ENCODE measurements at places on chromosomes 5 and 9.
A peak's percentile ranks its signal among the peaks of the same experiment; 100 is the strongest.

DNA sequence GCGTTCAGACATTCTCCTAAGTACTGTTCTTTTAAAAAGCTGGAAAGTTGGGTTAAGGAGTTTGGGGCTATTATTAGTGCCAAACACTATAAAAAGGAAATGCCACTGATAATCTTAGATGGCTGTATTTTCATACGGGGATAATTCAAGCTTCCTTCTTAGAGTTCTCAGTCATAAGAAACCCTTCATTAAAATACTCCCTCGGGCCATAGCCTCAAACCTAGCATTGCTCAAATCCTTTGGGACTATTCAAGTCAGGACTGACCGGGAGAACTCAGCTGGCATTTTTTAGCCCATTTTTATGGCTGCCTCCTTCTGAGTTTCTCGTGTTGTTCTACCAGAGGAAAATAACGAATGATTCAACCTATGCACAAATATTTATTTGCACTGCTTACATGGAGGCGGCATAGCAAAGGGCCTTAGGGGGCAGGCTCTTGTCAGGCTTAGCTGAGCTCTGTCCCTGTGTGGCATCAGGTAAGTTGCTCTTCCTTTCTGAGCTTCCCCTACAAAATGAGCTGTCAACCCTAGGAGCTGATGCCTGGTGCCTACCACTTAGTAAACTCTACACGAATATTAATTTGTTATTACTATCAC, 33.5 kb upstream of the ADAM19 start:
- no peak for DNase-seq

- DNase-seq, result no peak
Measured at GRCh38 chr9:122287214-122287720, 22.6 kb downstream of the MRRF start.

DNA sequence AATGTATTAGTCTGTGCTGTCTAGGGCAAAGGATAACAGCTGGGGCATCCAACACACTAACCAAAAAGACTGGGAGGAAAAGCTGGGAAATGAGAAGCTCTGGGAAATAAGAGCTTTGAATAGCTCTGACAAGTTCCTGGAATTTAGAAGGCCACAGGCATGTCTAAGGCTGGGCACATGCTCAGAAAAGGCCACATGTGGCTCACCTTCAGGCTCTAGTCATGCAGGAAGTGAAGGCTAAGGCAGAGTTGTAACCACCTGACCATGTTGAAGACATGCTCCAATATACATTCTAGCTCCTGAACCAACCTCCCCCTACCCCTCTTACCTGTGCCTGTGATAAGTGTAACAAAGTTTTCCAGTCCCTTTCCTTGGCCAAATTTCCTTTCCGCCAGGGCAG, 31.7 kb downstream of the CLTA start:
- no peak for DNase-seq

DNA sequence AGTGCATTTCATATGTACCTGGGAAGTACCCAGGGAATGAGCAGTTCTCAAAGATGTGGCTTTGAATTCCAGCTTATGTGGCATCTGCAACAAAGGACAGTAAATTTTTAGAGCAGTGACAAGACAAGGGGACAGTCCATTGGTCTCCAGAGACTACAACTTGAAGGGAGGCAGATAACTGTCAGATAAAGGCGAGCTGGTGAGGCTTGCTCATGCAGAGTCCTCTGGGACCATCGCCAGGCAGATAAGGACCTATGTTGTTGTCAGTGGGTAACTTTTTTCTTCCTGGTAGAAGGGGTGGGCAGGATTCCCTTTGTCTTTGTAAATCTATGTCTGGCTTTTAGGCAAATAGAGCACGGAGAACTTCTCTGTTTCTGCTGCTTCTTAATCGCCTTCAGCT, 120.2 kb downstream of the ICE1 start:
- peak; percentile 7 for DNase-seq

DNA sequence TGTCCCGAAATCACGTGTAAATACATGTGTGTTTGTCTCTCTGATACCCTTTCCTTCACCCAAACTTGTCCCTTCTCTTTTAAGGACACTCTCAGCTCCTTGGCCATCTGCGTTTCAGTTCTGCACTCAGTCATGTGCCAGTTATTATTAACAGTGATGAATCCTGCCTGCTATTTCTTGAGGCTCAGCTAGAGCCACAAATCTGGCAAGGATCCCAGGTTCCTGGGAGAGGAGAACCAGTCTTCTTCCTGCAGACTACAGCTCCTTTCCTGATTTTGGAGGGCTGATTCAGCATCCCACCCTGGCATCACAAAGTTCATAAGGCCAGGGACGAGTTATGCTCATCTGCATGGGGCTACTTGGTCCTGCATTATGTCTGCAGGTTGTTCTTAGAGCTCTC, 5.6 kb downstream of the MAMDC2 start:
- DNase-seq, result no peak

- peak; percentile 61 for DNase-seq
Measured at GRCh38 chr5:132369474-132370180, at the start of gene SLC22A5. SLC22A5 (plus strand) TSS chr5:132369710; CDS start chr5:132369973, 263 bp downstream.

DNA sequence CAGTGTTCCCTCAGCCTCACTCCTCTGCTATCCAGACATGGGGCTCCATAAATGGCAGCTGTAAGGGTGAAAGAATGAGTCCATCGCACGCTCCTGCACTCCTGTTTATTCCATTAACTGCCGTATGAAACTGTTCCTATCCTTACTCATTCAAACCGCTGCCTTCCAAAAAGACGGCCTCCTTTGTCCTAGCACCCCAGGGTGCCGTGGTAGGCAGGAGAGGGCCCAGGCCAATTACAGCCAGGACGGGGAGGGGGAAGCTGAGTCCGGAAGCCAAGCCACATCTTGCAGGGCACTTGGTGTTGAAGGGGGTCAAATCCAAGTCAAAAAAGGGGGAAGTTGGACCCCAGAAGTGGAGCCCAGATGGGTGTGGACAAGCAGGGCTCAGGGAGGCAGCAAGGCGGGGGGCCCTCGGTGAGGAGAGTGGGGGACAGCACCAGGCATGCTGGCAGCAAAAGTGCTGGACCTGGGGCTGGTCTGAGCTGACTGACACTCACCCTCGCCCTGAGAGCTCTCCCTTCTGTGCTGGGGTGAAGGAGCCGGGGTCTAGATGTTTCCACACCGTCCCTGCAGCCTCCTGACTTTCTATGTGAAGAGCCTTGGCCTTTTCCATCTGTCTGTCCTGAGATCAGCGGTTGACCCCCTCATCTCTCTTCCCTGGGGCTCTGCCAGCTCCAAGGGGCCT, 63.3 kb downstream of the COL23A1 start:
- no peak for DNase-seq

DNA sequence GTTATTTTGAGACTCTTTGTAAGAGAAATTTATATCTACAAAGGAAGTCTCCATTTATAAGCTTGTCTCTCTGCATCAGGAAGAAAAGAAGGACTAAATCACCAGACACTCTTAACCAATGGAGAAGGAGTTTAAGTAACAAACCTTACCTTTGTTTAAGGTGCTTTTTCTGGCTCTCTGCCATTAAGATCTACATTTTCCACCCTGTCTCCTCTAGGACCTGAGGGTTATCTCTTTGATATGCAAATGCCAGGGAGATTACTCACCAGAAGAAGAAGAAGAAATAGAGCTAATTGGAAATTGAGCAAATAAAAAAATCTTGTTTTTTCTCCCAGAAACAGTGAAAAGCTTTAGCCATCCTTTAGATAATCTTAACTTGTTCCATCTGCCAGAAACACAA, 60.9 kb downstream of the CDKN2A start:
- DNase-seq, result no peak

DNA sequence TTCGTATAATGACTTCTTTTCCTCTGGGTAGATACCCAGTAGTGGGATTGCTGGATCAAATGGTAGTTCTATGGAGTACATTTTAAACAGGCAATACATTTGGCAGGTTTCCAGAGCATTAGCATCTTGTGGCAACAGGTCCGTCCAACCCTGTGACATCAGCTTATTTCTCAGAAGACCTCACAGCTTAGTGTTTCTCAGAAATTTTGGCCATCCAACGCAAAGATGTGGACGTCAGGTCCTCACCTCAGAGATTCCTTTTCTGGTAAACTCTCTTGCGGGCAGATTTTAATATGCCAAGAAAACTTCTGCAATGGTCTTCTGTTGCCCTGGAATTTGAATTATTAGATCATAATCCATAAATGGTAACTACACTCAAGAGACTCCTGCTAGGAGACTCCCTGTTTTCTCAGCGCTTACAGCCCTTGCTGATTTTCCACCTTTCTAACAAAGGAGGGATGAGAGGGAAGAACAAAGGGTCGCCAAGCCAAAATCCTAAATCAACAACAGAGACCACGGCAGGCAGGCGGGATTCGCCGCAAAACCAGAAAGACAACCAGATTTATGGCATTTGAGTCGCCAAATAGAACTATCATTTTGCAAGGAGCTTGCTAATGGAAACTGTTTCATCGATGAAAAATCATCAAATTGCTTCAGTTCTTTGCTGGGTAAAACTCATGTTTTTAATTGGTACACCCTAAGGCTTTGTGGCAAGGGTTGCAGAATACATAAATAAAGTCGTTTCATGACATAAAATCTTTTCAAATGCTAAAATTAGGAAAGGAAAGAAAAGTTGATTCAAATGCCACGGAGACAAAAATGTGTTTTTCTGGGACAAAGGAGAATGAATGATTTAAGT, 34.1 kb upstream of the PLPP1 start:
- peak; percentile 12 for DNase-seq

- no peak for DNase-seq
Measured at GRCh38 chr9:130994135-130995085, 14.6 kb upstream of the LAMC3 start.

DNA sequence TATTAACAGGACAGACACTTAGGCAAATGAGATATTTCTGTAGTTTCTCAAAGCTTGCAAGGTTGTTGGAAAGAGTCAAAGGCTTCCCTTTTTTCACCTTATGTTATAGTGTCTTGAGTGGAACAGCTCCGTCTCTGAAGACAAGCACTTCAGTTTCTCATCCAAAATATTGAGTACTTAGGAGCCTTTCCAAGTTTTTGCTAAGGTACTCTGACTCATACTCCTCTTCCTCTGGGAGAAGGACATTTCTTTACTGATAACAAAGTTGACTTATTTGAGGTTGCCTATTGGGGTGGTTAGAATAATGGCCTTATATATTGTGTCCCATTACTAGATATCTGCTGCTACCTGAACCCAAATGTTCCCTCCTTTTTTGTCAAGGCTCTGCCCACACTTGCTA, 869.6 kb downstream of the MAT2B start:
- no peak for DNase-seq

DNA sequence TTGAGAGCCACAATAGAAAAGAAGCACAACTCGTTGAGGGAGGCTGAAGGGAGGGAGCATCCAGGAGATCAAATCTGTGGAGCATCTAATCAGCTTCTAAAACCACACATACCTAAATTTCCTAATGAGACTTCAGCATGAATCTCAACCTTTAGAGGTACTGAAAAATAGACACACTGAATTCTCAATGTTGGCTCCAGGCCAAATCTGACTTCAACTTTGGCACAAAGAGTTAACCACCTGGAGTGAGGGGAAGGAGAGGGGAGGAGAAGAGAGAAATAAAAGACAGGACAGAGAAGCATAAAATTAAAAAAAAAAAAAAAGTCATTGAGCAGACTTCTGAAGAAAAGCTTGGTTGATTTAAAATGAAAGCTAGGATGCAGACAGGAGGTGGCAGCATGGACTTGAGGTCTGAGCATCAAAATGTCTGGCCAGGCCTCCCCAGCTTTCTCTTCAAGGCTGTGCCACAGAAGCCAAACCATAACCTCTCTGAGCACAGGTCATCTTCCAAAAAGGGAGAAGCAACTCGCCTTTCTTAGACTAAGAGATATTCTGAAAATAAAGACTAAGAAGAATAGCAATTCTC, 205.6 kb downstream of the DENND1A start:
- DNase-seq, result no peak

DNA sequence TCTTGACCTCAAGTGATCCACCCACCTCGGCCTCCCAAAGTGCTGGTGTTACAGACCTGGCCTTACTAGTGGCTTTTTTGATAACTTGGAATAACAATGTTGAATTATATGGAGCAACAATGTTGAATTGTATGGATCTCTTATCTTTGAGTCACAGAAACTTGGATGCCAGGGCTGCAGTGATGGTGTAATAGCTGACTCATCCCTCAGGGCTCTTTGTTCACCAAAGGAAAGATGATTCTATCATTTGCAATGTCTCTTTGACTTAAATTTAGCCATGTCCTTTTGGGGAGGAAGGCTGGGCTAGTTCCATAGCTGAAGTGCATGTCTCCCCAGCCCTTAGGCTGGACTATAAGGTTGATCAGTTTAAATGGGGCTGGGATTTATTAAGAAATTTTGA, 172.3 kb downstream of the PDZD2 start:
- peak; percentile 78 for DNase-seq

DNA sequence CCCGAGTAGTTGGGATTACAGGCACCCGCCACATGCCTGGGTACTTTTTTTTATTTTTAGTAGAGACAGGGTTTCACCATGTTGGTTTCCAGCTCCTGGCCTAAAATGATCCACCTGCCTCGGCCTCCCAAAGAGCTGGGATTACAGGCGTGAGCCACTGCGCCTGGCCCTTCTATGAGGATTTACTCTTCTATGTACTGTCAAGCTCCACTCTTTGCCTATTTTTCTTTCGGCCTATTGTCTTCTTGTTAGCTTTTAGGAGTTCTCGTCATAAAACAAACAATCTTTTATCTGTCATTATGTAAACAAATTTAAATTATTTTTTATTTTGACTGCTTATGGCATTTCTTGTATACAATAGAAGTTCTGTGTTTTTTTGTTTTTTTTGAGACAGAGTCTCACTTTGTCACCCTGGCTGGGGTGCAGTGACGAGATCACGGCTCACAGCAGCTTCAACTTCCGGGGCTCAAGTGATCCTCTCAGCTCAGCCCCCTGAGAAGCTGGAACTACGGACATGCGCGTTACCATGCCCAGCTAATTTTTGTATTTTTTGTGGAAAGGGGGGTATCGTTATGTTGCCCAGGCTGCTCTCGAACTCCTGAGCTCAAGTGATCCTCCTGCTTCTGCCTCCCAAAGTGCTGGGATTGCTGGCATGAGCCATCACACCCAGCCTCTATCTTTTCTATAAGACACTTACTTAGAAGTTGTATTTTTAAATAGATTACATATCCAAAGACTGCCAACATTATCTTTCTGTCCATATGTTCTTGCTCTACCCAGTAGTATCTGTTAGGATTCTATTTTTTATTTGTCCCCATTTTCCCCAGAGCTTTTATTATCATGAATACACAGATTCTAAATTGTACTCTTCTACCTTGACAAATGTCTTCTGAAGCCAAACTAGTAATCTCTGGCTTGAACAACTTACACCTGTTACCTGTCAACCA, 29.2 kb downstream of the CSNK1A1 start:
- DNase-seq, result peak; percentile 77

Data from hematopoietic multipotent progenitor cell treated with erythropoietin and hydrocortisone succinate and interleukin-3 and kit ligand, for 8 days (in vitro differentiated cells).